ENCODE measurements at places on chromosomes 1 and 21. TPM values are rescaled to one million over a fixed set of nuclear protein-coding genes. Genes with fewer than 3 reads are reported as not detected.

The PPP1R12B gene
- total RNA-seq: 12.7 TPM

The SLAMF6 gene
- total RNA-seq: not detected

The DNAJC11 gene
- total RNA-seq: 49.9 TPM

The ZSWIM5 gene
- total RNA-seq: 0.75 TPM

The TAS1R1 gene
- 0.44 TPM for total RNA-seq

The PRAMEF14 gene
- not detected for total RNA-seq

The PDZK1 gene
- 0.75 TPM for total RNA-seq

The VAV3 gene
- 0.31 TPM for total RNA-seq

The NTPCR gene
- 14.7 TPM for total RNA-seq

The PTPN22 gene
- 1.1 TPM for total RNA-seq

The PTPN7 gene
- total RNA-seq: not detected

The LMOD1 gene
- total RNA-seq: 61.5 TPM

The IL20 gene
- not detected for total RNA-seq

The KCNK1 gene
- 6.3 TPM for total RNA-seq

The FAM229A gene
- total RNA-seq: 0.99 TPM
